ENCODE measurements at places on chromosomes 11 and 22. TPM values are rescaled to one million over a fixed set of nuclear protein-coding genes. Genes with fewer than 3 reads are reported as not detected.

Gene NAALADL1
- total RNA-seq: not detected

- H3K4me1 ChIP-seq: peaks cover 8% of the 10 kb centered on the region
- H3K4me3 ChIP-seq: no peak overlapping the region
- no peak for DNase-seq
- no peaks in the 10 kb centered on the region for H3K36me3 ChIP-seq
Observed at GRCh38 chr11:86186386-86186785, 58.2 kb upstream of the EED start.

GRCh38 chr22:49466878-49467595 is 360.6 kb downstream of the BRD1 start:
- no peak overlapping the region for H3K27ac ChIP-seq
- H3K36me3 ChIP-seq: no peaks in the 10 kb centered on the region
- H3K4me3 ChIP-seq: no peak overlapping the region

GRCh38 chr11:73205661-73206343 is 12.3 kb upstream of the P2RY2 start:
- H3K36me3 ChIP-seq: no peaks in the 10 kb centered on the region
- DNase-seq: no peak
- no peak overlapping the region for H3K27ac ChIP-seq
- H3K27me3 ChIP-seq: peaks cover 4% of the 10 kb centered on the region

- no peaks in the 10 kb centered on the region for H3K4me1 ChIP-seq
- peaks cover 5% of the 10 kb centered on the region for H3K36me3 ChIP-seq
- peaks cover 22% of the 10 kb centered on the region for H3K27me3 ChIP-seq
- no peak overlapping the region for H3K4me3 ChIP-seq
Observed at GRCh38 chr11:279966-280705, 1.9 kb downstream of the NLRP6 start.

Gene DERL3
- 1.3 TPM for total RNA-seq

DNA sequence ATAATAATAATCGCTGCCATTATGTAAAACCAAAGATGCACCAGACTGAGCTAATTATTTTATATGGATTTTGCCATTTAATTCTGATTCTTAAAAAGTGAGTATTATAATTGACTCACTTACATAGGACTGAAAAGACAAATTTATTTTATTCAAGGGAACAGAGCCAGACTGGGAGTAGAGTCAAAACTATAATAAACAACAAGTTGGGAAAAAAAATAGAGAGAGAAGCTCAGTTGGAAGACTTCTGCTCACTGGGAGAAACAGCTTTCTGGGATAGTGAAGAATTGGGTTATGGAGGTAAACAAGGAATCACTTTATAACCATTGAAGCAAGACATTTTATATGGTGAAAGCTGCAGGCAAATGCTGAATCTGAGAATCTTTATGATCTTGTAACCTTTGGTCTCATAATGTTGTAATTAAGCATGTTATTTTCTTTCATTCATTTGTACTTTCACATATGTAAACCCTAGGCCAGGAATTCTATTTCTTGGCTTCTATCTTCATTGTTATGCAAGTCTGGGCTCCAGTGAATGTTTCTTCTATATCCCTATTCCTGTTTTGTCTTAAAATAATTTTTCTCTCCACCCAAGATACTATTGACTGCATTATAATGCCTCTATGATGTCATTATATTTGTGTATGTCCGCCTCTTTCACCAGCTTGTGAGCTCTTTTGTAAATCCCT is 725.3 kb upstream of the CCDC179 start:
- no peaks in the 10 kb centered on the region for H3K27me3 ChIP-seq
- no peaks in the 10 kb centered on the region for H3K36me3 ChIP-seq
- no peak overlapping the region for H3K27ac ChIP-seq
- H3K4me1 ChIP-seq: no peaks in the 10 kb centered on the region
- no peak overlapping the region for H3K4me3 ChIP-seq

Gene TRIM49C
- total RNA-seq: not detected

DNA sequence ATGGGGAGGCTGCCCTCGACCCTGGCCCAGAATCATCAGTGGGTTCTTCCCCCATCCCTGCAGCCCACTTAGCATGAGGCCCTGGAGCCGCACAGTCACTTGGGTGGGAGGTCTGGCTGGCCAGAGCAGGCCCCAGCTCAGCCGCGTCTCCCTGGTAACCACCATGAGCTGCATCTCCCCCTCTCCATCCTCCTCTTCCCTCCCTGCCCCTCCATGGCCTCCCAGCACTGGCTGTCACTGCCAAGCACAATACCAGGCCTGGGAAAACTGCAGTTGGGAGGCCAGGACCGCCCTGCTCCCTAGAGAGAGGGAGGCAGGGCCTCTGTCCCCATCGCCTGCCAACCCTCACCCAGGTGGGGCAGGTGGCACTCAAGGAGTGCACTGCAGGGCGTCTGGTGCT is 8.0 kb downstream of the CSDC2 start:
- no peak overlapping the region for H3K4me3 ChIP-seq
- peaks cover 5% of the 10 kb centered on the region for H3K27me3 ChIP-seq
- no peaks in the 10 kb centered on the region for H3K4me1 ChIP-seq
- DNase-seq: no peak

- no peak overlapping the region for H3K27ac ChIP-seq
- peaks cover 4% of the 10 kb centered on the region for H3K36me3 ChIP-seq
- H3K4me3 ChIP-seq: no peak overlapping the region
- peaks cover 2% of the 10 kb centered on the region for H3K4me1 ChIP-seq
- peaks cover 3% of the 10 kb centered on the region for H3K27me3 ChIP-seq
Observed at GRCh38 chr22:33504941-33505625, 415.2 kb downstream of the LARGE1 start.

DNA sequence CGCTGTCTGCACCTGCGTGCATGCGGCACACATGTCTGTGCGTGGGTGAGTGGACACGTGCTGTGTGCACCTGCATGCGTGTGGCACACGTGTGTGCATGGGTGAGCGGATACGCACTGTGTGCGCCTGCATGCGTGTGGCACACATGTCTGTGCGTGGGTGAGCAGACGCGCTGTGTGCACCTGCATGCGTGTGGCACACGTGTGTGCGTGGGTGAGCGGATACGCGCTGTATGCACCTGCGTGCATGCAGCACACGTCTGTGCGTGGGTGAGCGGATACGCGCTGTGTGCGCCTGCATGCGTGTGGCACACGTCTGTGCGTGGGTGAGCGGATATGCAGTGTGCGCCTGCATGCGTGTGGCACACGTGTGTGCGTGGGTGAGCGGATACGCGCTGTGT is 27.1 kb upstream of the ACR start:
- peaks cover 59% of the 10 kb centered on the region for H3K36me3 ChIP-seq
- peak overlapping the region; percentile 90 for H3K27ac ChIP-seq
- H3K4me1 ChIP-seq: peaks cover 18% of the 10 kb centered on the region
- peaks cover 56% of the 10 kb centered on the region for H3K27me3 ChIP-seq
- peak overlapping the region; percentile 87 for H3K4me3 ChIP-seq

- H3K4me1 ChIP-seq: no peaks in the 10 kb centered on the region
- peak; percentile 59 for DNase-seq
- H3K36me3 ChIP-seq: no peaks in the 10 kb centered on the region
Observed at GRCh38 chr11:131511794-131512193, 141.4 kb downstream of the NTM start.

Gene HBG1
- total RNA-seq: not detected

Gene PRR33
- not detected for total RNA-seq

DNA sequence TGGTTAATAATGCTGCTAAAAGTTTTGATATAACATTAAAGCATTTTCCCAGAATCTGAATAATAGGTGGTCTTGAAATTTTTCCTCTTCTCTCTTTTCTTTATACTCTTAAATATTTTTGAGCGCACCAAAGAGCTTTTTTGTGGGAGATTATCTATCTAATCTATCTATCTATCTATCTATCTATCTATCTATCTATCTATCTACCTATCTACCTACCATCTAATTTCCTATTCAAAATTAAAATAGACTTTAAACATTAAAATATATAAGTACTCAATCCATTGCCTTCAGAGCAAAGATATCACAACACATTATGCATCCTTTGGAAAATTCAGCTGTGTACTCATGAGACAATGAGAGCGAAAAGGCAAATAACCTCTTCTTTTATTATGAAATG is 55.8 kb downstream of the ELMOD1 start:
- H3K27ac ChIP-seq: no peak overlapping the region
- no peak overlapping the region for H3K4me3 ChIP-seq
- peaks cover 4% of the 10 kb centered on the region for H3K4me1 ChIP-seq
- no peaks in the 10 kb centered on the region for H3K27me3 ChIP-seq

Gene OR52B6
- not detected for total RNA-seq

GRCh38 chr11:126165757-126166156 is 45.7 kb downstream of the RPUSD4 start:
- no peaks in the 10 kb centered on the region for H3K36me3 ChIP-seq
- H3K27ac ChIP-seq: no peak overlapping the region
- H3K27me3 ChIP-seq: peaks cover 2% of the 10 kb centered on the region
- no peak for DNase-seq
- peaks cover 9% of the 10 kb centered on the region for H3K4me1 ChIP-seq

GRCh38 chr22:44410451-44410991 is 87.5 kb downstream of the RTL6 start:
- no peaks in the 10 kb centered on the region for H3K36me3 ChIP-seq
- peaks cover 5% of the 10 kb centered on the region for H3K4me1 ChIP-seq
- peaks cover 7% of the 10 kb centered on the region for H3K27me3 ChIP-seq
- H3K4me3 ChIP-seq: no peak overlapping the region
- H3K27ac ChIP-seq: no peak overlapping the region
- no peak for DNase-seq

DNA sequence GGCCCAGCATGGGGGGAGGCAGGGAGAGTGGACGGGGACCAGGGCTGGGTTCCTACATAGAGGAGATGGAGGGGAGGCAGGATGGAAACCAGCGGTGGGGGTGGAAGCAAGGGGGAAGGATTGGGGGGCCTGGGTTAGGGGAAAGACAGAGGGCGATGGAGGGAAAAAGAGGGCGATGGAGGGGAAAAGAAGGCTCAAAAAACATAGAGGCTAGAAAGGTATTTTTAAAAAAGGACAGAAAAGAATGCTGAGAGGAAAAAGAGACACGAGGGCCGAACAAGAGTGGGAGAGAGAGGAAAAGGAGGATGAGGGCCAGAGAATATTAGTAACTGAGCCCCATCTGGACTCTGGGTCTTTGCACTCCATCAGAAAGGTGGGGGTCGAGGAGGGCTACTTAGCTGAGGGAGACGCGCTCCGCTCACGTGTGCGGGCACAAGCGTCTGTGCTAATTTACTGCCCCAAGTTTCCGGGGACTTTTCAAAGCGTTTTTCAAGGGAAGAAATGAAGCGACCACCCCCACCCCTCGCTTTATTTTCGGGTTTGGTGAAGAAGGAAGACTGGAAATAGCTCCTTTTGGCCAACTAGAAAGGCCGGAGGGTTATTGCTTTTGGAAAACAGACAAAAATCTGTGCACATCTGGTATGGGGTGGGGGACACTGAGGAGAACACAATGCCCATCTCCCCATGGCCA is 14.5 kb downstream of the PAX6 start:
- peak overlapping the region; percentile 19 for H3K4me3 ChIP-seq
- no peaks in the 10 kb centered on the region for H3K36me3 ChIP-seq
- no peak overlapping the region for H3K27ac ChIP-seq
- DNase-seq: no peak
- H3K4me1 ChIP-seq: peaks cover 29% of the 10 kb centered on the region
- peaks cover 43% of the 10 kb centered on the region for H3K27me3 ChIP-seq

Gene E2F8
- 0.92 TPM for total RNA-seq

- H3K27ac ChIP-seq: no peak overlapping the region
- no peaks in the 10 kb centered on the region for H3K4me1 ChIP-seq
- no peak overlapping the region for H3K4me3 ChIP-seq
- H3K36me3 ChIP-seq: no peaks in the 10 kb centered on the region
- DNase-seq: no peak
- H3K27me3 ChIP-seq: no peaks in the 10 kb centered on the region
Observed at GRCh38 chr11:20530942-20531703, 68.3 kb upstream of the SLC6A5 start.

DNA sequence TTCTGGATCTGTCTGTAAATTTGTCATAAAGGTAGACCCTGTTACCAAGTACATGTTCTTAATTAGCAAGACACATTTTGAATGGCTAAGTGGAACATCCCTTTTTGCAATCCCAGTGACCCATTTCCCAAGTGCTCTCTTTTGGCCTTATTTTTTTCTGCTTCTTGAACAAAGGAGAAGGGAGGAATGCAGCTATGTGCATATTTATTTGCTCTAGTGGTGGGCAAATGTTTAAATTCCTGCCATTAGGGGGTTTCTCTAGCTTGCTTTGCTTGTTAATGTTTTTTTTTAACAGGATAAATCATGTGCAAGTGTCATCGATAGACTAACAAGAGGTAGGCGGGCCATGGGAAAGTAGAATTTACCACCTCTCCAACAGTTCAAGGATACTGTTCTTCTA is 135.7 kb downstream of the COMMD9 start:
- peaks cover 6% of the 10 kb centered on the region for H3K27me3 ChIP-seq
- H3K4me1 ChIP-seq: peaks cover 19% of the 10 kb centered on the region
- H3K27ac ChIP-seq: no peak overlapping the region
- no peak for DNase-seq

DNA sequence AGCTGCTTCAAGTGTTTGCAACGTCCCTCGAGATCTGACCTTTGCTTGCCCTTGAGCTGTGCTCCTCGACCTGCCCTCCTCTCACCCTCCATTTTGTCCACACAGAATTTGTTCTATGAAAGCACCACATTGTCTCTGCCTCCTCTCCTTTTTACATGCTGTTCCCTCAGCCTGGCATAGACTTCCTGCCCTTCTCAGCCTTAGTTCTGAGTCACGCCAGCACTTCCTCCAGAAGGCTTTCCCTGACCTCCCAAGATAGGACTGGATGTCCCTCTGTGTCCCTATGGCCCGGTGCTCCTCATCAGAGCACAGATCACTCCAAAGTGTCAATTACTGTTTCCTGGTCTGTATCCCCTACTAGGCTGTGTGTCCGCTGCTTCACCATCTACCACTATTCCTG is 16.2 kb downstream of the JHY start:
- H3K4me3 ChIP-seq: no peak overlapping the region
- no peak for DNase-seq
- no peaks in the 10 kb centered on the region for H3K36me3 ChIP-seq

Gene PPFIBP2
- total RNA-seq: 7.3 TPM

DNA sequence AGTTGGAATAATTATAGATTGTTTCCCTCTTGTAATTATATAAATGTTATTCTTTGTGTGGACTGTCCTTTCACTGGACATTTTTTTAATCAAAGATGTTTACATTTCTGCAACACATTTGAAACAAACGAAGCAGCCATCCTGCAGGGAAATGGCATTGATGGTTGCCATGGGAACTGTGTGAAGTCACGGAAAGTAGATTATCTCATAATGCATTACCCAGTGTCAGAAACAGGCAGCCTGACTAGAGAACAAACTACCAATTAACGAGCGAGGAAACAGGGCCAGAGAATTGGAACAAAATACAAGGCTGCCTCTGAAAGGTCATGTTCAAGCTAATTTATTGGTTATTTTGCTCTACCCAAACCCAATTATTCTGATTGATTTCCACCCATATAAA is 96.9 kb upstream of the LARGE1 start:
- H3K27ac ChIP-seq: no peak overlapping the region
- no peaks in the 10 kb centered on the region for H3K4me1 ChIP-seq
- no peak overlapping the region for H3K4me3 ChIP-seq
- H3K27me3 ChIP-seq: peaks cover 3% of the 10 kb centered on the region
- no peaks in the 10 kb centered on the region for H3K36me3 ChIP-seq

- H3K4me3 ChIP-seq: no peak overlapping the region
- no peaks in the 10 kb centered on the region for H3K27me3 ChIP-seq
- H3K36me3 ChIP-seq: peaks cover 13% of the 10 kb centered on the region
- peaks cover 22% of the 10 kb centered on the region for H3K4me1 ChIP-seq
- H3K27ac ChIP-seq: no peak overlapping the region
Observed at GRCh38 chr22:44569561-44569991, 71.5 kb upstream of the RTL6 start.

GRCh38 chr22:25144522-25144921 is 55.1 kb upstream of the CRYBB3 start:
- peaks cover under 1% of the 10 kb centered on the region for H3K27me3 ChIP-seq
- peaks cover 5% of the 10 kb centered on the region for H3K36me3 ChIP-seq
- H3K4me3 ChIP-seq: no peak overlapping the region
- DNase-seq: no peak

Gene GLYATL1
- total RNA-seq: 2.0 TPM

Gene DNAJC24
- total RNA-seq: 11.1 TPM

Data from endothelial cell (in vitro differentiated cells).